EL (cell line): ENCODE measurements at places on chromosomes 7 and 10.
A peak's percentile ranks its signal among the peaks of the same experiment; 100 is the strongest.

DNA sequence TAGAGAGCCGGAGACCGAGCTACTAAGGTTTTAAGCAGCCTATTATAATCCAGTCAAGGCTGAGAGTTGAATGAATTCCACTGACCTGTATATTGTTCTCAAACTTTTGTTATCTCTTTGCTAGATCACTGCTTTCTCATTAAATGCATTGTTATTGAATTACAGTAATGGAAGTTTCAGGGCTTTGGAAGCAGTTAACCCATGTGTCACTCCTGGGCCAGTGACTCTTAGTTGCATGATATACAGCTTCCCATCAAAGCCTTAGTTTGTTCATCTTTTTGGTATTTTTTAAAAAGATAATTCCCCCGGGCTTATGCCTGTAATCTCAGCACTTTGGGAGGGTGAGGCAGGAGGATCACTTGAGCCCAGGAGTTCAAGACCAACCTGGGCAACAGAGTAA is 55.4 kb upstream of the KIAA1217 start:
- no peak for DNase-seq

DNA sequence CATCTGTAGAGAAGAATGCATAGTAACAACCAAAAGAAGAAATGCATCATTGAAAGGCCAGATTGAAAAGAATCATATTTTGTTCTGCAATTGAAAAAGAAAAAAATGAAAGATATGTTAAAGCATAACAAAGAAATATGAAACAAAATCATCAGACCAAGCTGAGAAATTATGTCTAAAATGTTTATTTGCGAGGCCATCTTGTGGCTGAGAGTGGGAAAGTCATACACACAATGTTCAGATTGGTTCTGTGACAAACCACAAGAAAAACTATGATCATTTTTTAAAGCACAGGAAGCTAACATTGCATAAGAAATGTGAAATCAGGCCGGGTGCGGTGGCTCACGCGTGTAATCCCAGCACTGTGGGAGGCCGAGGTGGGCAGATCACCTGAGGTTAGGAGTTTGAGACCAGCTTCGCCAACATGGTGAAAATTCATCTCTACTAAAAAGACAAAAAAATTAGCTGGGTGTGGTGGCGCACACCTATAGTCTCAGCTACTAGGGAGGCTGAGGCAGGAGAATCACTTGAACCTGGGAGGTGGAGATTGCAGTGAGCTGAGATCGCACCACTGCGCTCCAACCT is 36.6 kb downstream of the ABCB5 start:
- no peak for DNase-seq

GRCh38 chr10:12757351-12757750 is 244.2 kb downstream of the CCDC3 start:
- DNase-seq, result no peak

DNA sequence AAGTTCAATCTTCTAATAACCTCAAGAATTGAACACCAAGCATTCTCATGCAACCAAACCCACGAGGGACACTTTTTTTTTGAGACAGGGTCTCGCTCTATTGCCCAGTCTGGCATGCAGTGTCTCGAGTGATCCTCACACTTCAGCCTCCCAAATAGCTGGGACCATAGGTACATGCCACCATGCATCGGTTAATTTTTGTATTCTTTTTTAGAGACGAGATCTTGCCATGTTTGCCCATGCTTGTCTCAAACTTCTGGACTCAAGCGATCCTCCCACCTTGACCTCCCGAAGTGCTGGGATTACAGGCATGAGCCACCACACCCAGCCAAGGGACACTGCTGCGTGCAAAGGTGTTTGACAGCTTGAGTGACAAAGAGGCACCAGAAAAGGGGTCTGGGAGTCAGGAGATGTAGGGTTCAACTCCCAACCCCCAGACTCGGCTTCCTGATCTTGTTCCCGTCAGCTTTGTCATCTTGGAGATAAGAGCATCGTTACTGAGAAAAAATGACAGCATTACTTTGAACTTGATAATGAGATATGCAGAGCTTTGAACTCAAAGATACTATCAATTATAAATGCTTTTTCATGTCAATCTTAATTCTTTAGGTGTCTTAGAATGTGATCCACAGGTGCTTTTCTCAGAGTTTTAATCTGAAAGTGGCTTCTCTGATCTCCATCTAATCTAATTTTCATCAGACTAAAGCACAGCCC is 1.6 kb upstream of the CYTH3 start:
- DNase-seq, result no peak

GRCh38 chr10:31186225-31187000 is 132.6 kb upstream of the ZEB1 start:
- no peak for DNase-seq

DNA sequence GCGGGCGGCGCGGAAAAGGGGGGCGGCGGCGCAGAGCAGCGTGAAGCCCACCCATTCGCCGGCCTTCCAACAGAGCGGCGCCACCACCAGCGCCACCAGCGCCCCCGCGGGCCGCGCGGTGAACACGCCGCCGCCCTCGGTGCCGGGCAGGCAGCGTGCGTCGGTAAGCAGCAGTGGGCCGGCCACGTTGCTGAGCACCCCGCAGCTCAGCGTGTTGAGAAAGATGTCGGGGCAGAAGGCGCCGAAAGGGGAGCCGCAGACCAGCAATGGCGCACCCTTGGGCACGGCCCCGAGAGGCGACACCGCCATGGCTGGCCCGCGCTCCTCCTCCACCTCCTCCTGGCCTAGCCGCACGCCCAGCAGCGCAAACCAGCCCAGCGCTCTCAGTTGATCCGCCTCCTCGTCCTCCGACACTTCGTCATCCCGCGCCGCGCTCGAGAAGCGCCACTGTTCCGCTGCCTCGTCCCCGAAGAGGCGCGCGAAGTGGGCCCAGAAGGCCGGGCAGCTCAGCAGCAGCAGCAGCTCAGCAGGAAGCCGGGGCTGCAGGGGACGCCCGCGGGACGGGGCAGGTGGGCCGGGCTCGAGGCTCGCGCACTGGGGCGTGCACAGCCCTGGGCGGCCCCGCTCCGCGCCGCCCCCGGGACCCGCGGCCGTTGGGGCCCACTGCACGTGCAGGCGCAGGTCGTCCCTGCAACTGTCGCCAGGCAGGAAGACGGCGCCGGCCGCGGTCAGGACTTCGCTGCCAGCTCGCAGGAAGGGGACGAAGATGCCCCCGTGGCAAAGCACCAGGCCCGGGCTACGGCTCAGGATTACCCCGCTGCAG is 623 bp downstream of the TYSND1 start:
- peak; percentile 68 for DNase-seq

DNA sequence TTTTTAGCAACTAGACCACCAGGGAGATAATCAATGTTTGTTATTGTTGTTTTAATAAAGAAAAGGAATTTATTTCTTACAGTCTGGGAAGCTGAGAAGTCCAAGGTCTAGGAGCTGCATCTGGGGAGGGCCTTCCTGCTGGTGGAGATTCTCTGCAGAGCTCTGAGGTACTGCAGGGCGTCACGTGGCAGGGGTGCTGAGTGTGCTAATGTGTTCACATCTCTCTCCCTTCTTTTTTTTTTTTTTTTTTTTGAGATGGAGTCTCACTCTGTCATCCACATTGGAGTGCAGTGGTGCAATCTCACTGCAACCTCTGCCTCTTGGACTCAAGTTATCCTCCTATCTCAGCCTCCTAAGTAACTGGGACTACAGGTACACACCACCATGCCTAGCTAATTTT is 150.9 kb upstream of the TRIM24 start:
- DNase-seq, result no peak

- peak; percentile 68 for DNase-seq
Observed at GRCh38 chr7:78197447-78197846, 398.9 kb downstream of the PHTF2 start.

DNA sequence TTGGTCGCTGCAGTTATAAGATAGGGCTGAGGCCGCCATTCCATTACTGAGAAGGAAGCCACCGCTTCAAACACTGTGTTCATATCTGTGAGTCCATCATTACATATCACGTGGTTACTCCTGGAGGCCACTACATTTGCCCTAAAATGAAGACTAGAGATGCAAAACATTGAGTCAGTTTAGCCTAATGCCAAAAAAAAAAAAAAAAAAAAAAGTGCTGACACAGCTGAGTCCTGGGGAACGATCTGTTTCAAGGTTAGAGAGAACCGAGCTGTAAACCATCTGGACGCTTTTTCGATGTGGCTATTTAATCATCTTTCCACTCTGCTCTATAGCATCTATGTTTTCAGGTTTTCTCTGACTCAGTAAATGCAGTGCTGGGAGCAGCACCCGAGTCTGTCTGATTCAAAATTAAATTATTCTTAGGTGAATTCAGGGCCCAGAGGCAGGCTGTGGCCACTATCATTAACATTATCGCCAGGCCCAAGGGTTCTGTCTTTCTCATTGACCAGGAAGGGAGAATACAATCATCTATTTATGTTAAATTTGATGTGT is 449.1 kb downstream of the PAXIP1 start:
- no peak for DNase-seq

- no peak for DNase-seq
Observed at GRCh38 chr7:110675383-110676103, 415.4 kb upstream of the LRRN3 start.

- no peak for DNase-seq
Observed at GRCh38 chr7:110835218-110835617, 255.7 kb upstream of the LRRN3 start.

- no peak for DNase-seq
Observed at GRCh38 chr10:32877915-32878314, 80.1 kb downstream of the ITGB1 start.

DNA sequence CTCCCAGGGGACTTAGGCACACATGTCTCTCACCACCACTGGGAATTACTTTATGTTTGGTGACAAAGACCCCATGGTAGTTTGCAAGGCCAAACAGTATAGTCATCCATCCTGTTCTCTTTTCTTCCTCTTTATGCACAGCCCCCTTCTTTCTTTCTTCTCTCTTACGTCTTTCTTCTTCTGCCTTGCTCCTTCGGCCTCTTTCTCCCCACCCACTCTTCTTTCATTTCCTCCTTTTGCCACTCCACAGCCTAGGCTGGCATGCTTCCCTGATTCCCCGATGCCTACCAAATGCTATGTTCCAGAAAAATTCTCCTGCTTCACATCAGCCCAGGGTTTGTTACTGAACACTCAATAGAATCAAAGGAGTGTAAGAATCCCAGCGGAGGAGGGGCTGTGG is 62.4 kb upstream of the MKLN1 start:
- DNase-seq, result no peak

DNA sequence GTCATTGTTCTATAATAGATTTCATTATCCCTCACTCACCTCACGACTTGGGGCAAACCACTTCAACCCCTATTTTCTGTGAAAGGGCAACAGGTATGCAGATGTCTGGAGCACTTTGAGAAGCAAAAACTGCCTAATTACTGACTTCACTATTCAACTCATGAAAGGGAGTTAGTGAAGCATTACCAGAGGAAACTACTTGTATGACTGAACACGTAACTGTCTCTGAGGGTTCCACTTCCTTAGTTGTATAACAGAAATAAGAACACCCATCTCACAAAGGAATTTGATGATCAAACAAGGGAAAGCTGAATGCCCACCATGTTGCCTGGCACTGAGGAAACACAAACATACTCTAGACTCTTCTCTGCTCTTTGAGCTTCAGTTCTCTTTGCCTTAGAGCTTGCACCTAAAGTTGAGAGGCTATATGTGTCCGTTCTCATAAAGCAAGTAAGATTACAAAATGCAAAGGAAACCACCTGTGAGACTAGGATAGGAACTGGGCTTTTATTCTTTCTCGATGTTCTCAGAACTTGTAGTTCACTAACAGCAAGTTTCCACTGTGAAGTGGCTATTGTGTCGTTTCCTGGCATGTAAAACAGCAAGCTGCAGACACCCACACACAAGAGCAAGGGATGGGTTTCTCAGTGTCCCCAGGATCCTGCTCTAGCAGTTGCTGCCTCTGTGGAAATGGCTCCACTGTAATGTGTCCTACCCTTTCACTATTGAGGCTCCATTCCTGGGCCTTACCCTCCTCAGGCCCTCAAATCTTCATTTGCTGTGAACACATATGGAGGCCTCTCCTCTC is 2.6 kb downstream of the TMEM243 start:
- DNase-seq, result no peak

GRCh38 chr10:1928606-1929005 is 191.3 kb upstream of the ADARB2 start:
- no peak for DNase-seq

DNA sequence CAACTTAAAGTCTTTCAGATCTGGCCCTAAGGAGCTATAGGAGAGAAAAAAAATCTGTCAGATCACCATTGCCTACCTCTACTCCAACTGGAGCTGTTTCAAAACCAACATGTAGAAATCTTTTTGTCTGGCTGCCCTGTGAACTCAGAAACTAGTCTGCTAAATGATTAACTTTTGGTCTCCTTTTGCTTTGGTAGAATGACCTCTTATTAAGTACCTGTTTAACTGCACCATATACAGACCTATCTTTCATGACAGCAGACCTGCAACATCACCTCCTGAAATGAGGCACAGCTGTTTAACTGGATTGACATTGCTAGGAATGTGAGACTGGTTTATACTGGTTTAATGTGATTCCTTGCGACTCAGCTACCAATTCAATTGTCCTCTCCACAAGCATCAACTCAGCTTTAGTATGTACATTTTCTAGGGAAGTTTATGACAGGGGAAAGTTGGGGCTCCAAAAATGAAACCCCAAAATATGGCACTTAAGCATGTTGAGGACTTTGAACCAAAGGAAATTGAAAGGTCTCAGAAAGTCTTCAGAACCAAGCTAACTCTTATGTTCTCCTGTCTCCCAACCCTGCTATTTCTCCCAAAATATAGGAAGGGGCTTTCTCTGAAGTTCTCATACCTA is 1.8 kb downstream of the CYP3A43 start:
- DNase-seq, result no peak

- DNase-seq, result no peak
Observed at GRCh38 chr7:157358041-157358752, 21.4 kb downstream of the DNAJB6 start.

- no peak for DNase-seq
Observed at GRCh38 chr10:129861776-129862531, 102.1 kb downstream of the EBF3 start.

DNA sequence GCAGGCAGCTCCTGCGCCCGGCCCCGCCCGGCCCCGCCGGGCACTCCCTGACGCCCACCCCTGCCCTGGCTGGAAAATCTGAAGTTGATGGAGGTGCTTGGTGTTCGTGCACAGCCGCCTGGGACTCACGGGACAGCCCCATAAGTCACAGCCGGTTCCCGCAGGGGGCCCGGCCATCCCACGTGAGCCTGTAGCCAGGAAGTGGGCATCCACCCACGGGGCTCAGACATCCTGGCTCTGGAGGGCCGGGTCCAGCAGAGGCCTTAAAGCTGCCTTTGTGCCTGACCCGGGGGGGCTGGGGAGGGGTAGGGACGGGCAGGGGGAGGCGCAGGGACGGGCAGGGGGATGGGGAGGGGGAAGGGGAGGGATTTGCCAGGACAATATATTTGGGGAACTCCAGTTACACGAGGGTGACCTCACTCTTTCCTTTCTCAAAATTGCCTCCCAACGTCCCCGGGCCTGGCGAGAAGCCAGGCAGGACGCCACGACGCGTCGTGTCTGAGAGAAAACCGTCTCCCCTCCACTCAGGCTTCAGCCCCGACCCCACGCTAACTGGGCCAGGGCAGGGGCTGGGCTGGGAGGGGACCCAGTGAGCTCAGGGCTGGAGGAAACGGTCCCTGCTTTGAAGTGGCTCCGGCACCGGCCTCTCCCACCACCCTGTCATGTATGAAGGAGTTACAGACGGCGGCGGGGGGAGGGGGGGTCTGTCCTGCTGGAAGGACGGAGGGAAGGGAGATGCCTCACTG is 82.1 kb upstream of the PDGFA start:
- DNase-seq, result no peak
